ENCODE measurements at places on chromosomes 13 and 19. TPM values are rescaled to one million over a fixed set of nuclear protein-coding genes. Genes with fewer than 3 reads are reported as not detected.

DNA sequence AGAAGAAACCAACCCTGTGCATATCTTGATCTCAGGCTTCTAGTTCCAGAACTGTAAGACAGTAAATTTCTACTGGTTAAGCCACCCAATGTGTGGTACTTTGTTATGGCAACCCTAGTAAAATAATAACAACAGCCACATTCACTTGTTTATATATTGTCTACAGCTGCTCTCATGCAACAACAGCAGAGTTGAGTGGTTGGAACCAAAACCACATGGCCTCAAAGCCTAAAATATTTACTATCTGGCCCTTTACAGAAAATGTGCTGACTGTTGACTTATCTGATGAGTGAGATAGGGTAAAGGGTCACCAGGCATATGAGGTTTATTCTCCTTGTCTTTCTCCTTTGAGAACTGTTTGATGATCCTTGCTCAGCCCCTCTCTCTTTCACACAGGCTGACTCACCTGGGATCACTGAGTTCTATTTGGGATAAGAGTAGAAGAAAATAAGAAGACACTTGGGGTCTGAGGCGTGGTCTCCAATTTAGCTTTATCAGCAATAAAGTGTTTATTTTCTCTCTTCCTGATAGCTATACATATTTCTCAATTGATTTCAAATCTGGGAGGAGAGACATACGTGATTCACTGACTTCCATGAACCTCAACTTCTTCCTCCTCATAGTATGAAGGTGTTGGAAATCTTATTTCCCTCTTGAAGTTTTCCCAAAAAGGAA, 227.5 kb upstream of the STARD13 start:
- H3K4me3 ChIP-seq = no peak overlapping the region
- no peaks in the 10 kb centered on the region for H3K36me3 ChIP-seq
- no peak for DNase-seq
- H3K4me1 ChIP-seq = no peaks in the 10 kb centered on the region

- H3K27me3 ChIP-seq = no peaks in the 10 kb centered on the region
- no peak overlapping the region for H3K4me3 ChIP-seq
- H3K36me3 ChIP-seq = no peaks in the 10 kb centered on the region
- H3K27ac ChIP-seq = no peak overlapping the region
- H3K4me1 ChIP-seq = no peaks in the 10 kb centered on the region
Measured at GRCh38 chr13:80054806-80055205, 286.1 kb downstream of the SPRY2 start.

- DNase-seq = no peak
- H3K4me3 ChIP-seq = no peak overlapping the region
- H3K4me1 ChIP-seq = no peaks in the 10 kb centered on the region
- H3K27me3 ChIP-seq = no peaks in the 10 kb centered on the region
- no peak overlapping the region for H3K27ac ChIP-seq
- H3K36me3 ChIP-seq = no peaks in the 10 kb centered on the region
Measured at GRCh38 chr13:51942189-51942588, 69.1 kb downstream of the ATP7B start.

DNA sequence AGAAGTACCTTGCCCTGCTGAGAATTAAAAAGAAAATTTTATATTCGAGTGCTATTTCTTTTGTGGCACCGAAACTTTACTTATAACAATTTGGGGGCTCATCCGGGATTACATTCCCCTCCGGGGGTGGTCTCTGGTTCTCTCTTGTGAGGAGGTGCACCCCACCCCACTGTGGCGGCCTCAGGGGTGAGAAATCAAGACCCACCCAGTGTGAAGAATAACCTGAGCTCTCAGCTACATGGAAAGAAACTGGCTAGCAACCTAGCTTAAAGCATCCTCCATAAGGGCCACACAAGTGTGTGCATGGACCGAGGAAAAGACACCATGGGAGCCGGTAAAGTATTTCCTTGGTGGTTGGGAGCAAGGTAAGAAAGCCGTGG, 50.9 kb upstream of the ANKRD10 start:
- no peaks in the 10 kb centered on the region for H3K36me3 ChIP-seq
- H3K4me3 ChIP-seq = no peak overlapping the region
- H3K27me3 ChIP-seq = no peaks in the 10 kb centered on the region
- no peak for DNase-seq
- H3K27ac ChIP-seq = no peak overlapping the region

DNA sequence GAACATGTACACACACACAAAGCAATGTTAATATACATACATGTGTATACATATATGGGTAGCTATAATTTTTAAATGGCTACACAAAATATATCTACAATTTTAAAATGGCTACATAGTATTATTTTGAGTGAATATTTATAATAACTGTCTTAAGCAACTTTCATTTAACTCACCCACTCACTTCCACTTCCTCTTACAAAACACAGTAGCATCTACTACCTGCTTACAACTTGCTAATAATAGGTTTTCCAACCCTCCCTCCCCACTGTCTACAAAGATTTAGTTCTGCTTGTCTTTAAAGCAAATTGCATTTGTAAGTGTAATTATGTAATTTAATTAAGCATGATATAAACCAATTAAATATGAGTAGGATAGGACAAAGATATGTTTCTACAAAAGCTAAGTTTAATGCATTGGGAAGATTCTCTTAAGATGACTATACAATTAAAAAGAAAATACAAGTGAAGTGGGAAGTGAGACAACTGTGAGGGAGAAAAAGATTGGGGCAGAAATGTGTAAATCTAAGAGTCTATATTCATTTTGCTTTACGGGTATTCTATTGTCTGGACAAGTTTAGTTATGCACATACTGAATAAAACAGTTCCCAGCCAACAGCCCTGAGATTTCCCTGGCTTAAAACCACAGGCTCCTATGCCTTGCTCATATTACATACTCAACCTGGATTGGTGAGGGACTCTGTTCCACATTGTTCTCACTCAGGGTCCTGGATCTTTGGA, 583.1 kb downstream of the EFNB2 start:
- no peaks in the 10 kb centered on the region for H3K36me3 ChIP-seq
- H3K27me3 ChIP-seq = no peaks in the 10 kb centered on the region
- H3K4me3 ChIP-seq = no peak overlapping the region
- no peak overlapping the region for H3K27ac ChIP-seq

DNA sequence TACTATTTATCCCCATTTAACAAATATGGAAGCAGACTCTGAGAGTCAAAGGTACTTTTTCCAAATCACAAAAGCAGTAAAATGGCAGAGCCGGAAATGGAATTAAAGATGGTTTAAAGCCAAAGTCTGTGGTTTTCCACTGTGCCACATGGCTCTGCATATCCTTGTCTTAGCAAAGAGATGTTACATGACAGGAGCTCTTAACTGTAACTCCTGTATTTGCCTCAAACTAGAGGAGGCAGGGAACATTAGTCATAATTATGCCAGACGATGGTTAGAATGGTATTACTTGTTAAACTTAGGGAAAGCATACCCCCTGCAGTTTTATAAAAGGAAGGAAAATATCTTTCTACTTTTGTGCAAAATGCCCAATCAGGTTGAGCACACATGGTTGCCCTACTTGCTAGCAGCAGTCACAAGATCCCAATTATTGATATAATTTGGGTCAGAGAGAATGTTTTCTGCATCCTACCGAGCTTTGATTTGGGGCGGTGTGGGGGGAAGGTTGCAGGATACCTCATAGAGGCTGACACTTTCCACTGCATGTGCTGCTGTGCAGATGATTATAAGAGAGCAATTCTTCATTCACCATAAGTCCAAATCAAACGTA, 42.0 kb upstream of the MAB21L1 start:
- no peak overlapping the region for H3K27ac ChIP-seq
- H3K36me3 ChIP-seq = no peaks in the 10 kb centered on the region
- no peaks in the 10 kb centered on the region for H3K27me3 ChIP-seq
- H3K4me1 ChIP-seq = no peaks in the 10 kb centered on the region
- no peak for DNase-seq

GRCh38 chr19:56978023-56978565, 137.6 kb upstream of the PEG3 start:
- H3K27me3 ChIP-seq = no peaks in the 10 kb centered on the region
- no peak overlapping the region for H3K4me3 ChIP-seq
- DNase-seq = no peak
- no peaks in the 10 kb centered on the region for H3K4me1 ChIP-seq
- no peak overlapping the region for H3K27ac ChIP-seq
- no peaks in the 10 kb centered on the region for H3K36me3 ChIP-seq

DNA sequence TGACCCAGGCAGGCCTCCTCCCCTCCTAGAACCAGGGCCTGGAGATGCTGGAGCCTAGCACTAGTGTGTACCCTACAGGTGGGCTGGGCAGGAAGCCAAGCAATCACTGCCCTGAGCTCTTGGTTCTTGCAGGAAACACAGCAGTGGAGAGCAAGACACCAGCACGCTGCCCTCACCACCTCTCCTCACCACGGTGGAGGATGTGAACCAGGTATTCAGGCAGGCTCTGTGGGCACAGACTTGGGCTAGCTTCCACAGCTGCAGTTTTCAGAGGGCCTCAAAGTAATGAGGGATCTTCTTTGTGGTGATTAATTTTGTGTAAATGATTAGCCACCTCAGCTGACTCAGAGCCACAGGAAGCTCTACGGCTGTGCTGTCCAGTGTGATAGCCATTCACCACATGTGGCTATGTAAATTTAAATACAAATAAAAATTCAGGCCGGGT, 13.6 kb upstream of the GPI start:
- no peak overlapping the region for H3K27ac ChIP-seq
- no peak overlapping the region for H3K4me3 ChIP-seq
- no peaks in the 10 kb centered on the region for H3K4me1 ChIP-seq
- no peak for DNase-seq
- H3K27me3 ChIP-seq = no peaks in the 10 kb centered on the region

- peaks cover 10% of the 10 kb centered on the region for H3K4me1 ChIP-seq
- H3K27ac ChIP-seq = no peak overlapping the region
- no peak for DNase-seq
- H3K4me3 ChIP-seq = no peak overlapping the region
- H3K36me3 ChIP-seq = no peaks in the 10 kb centered on the region
- H3K27me3 ChIP-seq = no peaks in the 10 kb centered on the region
Measured at GRCh38 chr13:99214232-99214631, 13.6 kb downstream of the UBAC2 start.

- H3K27me3 ChIP-seq = no peaks in the 10 kb centered on the region
- DNase-seq = no peak
- H3K4me1 ChIP-seq = no peaks in the 10 kb centered on the region
- H3K4me3 ChIP-seq = no peak overlapping the region
- no peaks in the 10 kb centered on the region for H3K36me3 ChIP-seq
Measured at GRCh38 chr13:104805346-104805745, 1730.1 kb downstream of the EFNB2 start.

- H3K4me3 ChIP-seq = no peak overlapping the region
- DNase-seq = no peak
- no peaks in the 10 kb centered on the region for H3K36me3 ChIP-seq
- H3K4me1 ChIP-seq = no peaks in the 10 kb centered on the region
- no peak overlapping the region for H3K27ac ChIP-seq
- H3K27me3 ChIP-seq = no peaks in the 10 kb centered on the region
Measured at GRCh38 chr13:103282571-103283450, 216.6 kb upstream of the SLC10A2 start.

- H3K4me1 ChIP-seq = no peaks in the 10 kb centered on the region
- DNase-seq = no peak
- no peaks in the 10 kb centered on the region for H3K36me3 ChIP-seq
- H3K27me3 ChIP-seq = no peaks in the 10 kb centered on the region
- H3K27ac ChIP-seq = no peak overlapping the region
- H3K4me3 ChIP-seq = no peak overlapping the region
Measured at GRCh38 chr13:113598481-113598880, 13.9 kb downstream of the TFDP1 start.

GRCh38 chr13:41670873-41671443, 213.6 kb downstream of the RGCC start:
- H3K27me3 ChIP-seq = no peaks in the 10 kb centered on the region
- no peak for DNase-seq
- no peak overlapping the region for H3K4me3 ChIP-seq
- no peaks in the 10 kb centered on the region for H3K36me3 ChIP-seq

GRCh38 chr19:28234637-28235036, 978.3 kb downstream of the UQCRFS1 start:
- no peaks in the 10 kb centered on the region for H3K27me3 ChIP-seq
- H3K4me3 ChIP-seq = no peak overlapping the region
- DNase-seq = no peak
- no peaks in the 10 kb centered on the region for H3K4me1 ChIP-seq
- H3K27ac ChIP-seq = no peak overlapping the region

DNA sequence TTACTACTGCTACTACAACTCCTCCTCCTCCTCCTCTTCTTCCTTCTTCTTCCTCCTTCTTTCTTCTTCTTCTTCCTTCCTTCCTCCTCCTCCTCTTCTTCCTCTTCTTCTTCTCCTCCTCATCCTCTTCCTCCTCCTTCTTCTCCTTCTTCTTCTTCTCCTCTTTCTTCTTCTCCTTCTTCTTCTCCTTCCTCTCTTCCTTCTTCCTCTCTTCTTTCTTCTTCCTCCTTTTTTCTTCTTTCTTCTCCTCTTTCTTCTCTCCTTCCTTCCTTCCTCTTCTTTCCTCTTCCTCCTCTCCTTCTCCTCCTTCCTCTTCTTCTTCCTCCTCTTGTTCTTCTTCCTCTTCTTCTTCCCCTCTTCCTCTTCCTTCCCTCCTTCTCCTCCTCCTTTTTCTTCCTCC, 94.7 kb upstream of the MYO16 start:
- DNase-seq = no peak
- H3K4me1 ChIP-seq = no peaks in the 10 kb centered on the region

DNA sequence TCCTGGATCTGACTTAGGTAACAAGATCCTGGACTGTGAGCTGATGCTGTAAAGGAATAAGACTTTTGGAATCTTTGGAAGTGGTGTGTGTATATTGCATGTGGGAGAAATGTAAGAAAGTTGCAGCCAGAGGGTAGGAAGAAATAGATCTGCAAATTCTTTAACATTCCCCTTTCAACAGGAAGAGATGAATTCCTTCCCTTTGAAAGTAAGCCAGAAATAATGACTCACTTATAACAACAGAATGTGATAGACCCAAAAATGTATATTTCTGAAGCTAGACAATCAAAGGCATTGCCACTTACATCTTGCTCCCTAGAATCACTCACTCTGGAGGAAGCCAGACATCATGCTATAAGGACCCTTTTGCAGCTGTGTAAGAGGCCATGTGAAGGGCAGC, 9.8 kb upstream of the SIAH3 start:
- H3K4me1 ChIP-seq = no peaks in the 10 kb centered on the region
- H3K27ac ChIP-seq = no peak overlapping the region
- no peak for DNase-seq
- no peak overlapping the region for H3K4me3 ChIP-seq

- H3K36me3 ChIP-seq = no peaks in the 10 kb centered on the region
- peaks cover 16% of the 10 kb centered on the region for H3K4me1 ChIP-seq
Measured at GRCh38 chr13:31967155-31967554, 64.4 kb upstream of the FRY start.

GRCh38 chr19:40576151-40576584, 505 bp upstream of the SHKBP1 start:
- no peak overlapping the region for H3K27ac ChIP-seq
- H3K36me3 ChIP-seq = peaks cover 3% of the 10 kb centered on the region
- no peaks in the 10 kb centered on the region for H3K4me1 ChIP-seq

The NCR1 gene
- not detected for total RNA-seq

The SPACA4 gene
- not detected for total RNA-seq

The LATS2 gene
- 9.1 TPM for total RNA-seq

The RNASEH2B gene
- 22.6 TPM for total RNA-seq

The LMO7 gene
- 14.7 TPM for total RNA-seq

The C13orf42 gene
- total RNA-seq = not detected

The ZNF414 gene
- total RNA-seq = 12.6 TPM

The KLF5 gene
- 11.7 TPM for total RNA-seq

The FAM216B gene
- not detected for total RNA-seq

The C1QTNF9B gene
- total RNA-seq = 0.20 TPM

The RAB3A gene
- 2.6 TPM for total RNA-seq

The CYP2A6 gene
- total RNA-seq = not detected

All from pancreas (tissue), 10 donors.